ENCODE measurements at places on chromosomes 4 and X. TPM values are rescaled to one million over a fixed set of nuclear protein-coding genes. Genes with fewer than 3 reads are reported as not detected.
A peak's percentile ranks its signal among the peaks of the same experiment; 100 is the strongest.

RNF175 gene
- total RNA-seq = not detected

SPATA18 gene
- 0.07 TPM for total RNA-seq

ZNF718 gene
- 7.6 TPM for total RNA-seq

FHDC1 gene
- total RNA-seq = 0.05 TPM

KLB gene
- not detected for total RNA-seq

DNA sequence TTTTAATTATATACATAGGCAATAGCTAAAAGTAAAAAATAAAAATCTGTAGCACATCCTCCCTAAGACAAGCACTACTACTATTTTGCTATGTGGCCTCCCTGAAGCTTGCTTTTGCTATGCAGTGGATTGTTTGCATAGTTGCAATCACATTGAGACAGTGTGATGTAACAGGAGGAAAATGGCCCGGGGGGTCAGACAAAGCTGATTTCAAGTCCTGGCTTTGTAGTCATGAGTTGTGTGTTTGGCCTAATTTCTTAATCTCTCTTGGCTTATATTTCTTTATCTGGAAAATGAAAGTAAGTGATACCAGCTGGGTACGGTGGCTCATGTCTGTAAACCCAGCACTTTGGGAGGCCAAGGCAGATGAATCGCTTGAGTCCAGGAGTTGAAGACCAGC lies 166.6 kb downstream of the LHFPL1 start:
- no peaks in the 10 kb centered on the region for H3K36me3 ChIP-seq
- no peak overlapping the region for H3K27ac ChIP-seq
- H3K27me3 ChIP-seq = no peaks in the 10 kb centered on the region
- H3K4me1 ChIP-seq = no peaks in the 10 kb centered on the region

- peak overlapping the region; percentile 88 for H3K4me3 ChIP-seq
- peaks cover 55% of the 10 kb centered on the region for H3K4me1 ChIP-seq
- peaks cover 33% of the 10 kb centered on the region for H3K36me3 ChIP-seq
- H3K27ac ChIP-seq = no peak overlapping the region
Measured at GRCh38 chr4:102341201-102341600, 4.1 kb downstream of the SLC39A8 start.

- H3K36me3 ChIP-seq = no peaks in the 10 kb centered on the region
- H3K27ac ChIP-seq = no peak overlapping the region
- H3K4me1 ChIP-seq = no peaks in the 10 kb centered on the region
- peaks cover 11% of the 10 kb centered on the region for H3K27me3 ChIP-seq
- no peak overlapping the region for H3K4me3 ChIP-seq
Measured at GRCh38 chr4:82585690-82586435, 24.1 kb upstream of the TMEM150C start.

GRCh38 chrX:131729295-131729694 lies 185.4 kb downstream of the OR13H1 start:
- H3K4me1 ChIP-seq = no peaks in the 10 kb centered on the region
- no peak overlapping the region for H3K27ac ChIP-seq
- DNase-seq = no peak
- H3K27me3 ChIP-seq = no peaks in the 10 kb centered on the region

DNA sequence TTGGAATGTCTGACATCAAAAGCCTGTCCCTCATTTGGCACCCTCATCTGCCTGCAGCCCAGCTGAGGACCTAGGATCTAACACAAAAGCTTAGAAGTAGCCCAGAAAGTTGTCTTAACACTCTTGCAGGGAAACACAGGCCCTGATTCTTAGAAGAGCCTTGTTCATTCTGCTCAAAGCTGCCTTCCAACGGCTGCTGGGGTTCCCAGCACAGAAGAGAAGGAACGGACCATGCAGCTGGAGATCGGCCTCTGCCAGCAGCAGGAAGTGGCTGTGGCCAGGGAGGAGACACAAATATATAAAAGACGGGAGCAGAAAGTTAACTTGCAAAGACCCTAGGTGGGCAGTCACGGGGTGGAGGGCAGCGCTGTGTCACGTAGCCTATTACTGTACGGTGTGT lies 20.4 kb downstream of the PRPS2 start:
- no peak overlapping the region for H3K4me3 ChIP-seq
- no peak for DNase-seq
- peaks cover 46% of the 10 kb centered on the region for H3K36me3 ChIP-seq
- H3K27me3 ChIP-seq = no peaks in the 10 kb centered on the region

GRCh38 chr4:15402974-15403373 lies 24.9 kb upstream of the C1QTNF7 start:
- DNase-seq = no peak
- peaks cover 20% of the 10 kb centered on the region for H3K4me1 ChIP-seq
- H3K27me3 ChIP-seq = peaks cover 8% of the 10 kb centered on the region
- no peak overlapping the region for H3K4me3 ChIP-seq

- no peaks in the 10 kb centered on the region for H3K27me3 ChIP-seq
- no peak for DNase-seq
- no peak overlapping the region for H3K27ac ChIP-seq
- H3K4me3 ChIP-seq = no peak overlapping the region
Measured at GRCh38 chr4:3638080-3638795, 106.0 kb upstream of the LRPAP1 start.

- no peaks in the 10 kb centered on the region for H3K4me1 ChIP-seq
- no peaks in the 10 kb centered on the region for H3K27me3 ChIP-seq
- DNase-seq = no peak
- H3K4me3 ChIP-seq = no peak overlapping the region
- no peaks in the 10 kb centered on the region for H3K36me3 ChIP-seq
- H3K27ac ChIP-seq = no peak overlapping the region
Measured at GRCh38 chr4:134948110-134948642, 746.6 kb upstream of the PABPC4L start.

DNA sequence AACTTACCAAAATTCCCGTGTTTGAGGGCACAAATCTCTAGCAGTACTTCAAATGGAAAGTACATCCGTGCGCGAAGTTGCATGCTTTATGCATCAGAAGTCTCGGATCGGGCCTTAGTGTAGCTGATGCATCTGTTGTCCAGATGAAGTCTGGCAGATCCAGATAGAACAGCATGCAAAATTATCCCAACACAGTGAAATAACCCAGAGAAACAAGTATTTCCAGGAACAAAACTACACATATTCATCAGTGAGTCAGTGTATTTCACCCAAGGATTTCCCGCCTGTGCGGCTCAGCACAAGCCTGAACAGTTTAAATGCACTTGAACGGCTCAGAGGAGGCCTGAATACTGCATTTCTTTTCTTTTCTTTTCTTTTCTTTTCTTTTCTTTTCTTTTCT lies 27.4 kb upstream of the CLDN24 start:
- H3K27ac ChIP-seq = no peak overlapping the region
- H3K4me1 ChIP-seq = peaks cover 8% of the 10 kb centered on the region
- no peak for DNase-seq
- H3K4me3 ChIP-seq = no peak overlapping the region
- H3K36me3 ChIP-seq = no peaks in the 10 kb centered on the region

- peaks cover 2% of the 10 kb centered on the region for H3K4me1 ChIP-seq
- peaks cover 32% of the 10 kb centered on the region for H3K27me3 ChIP-seq
- H3K4me3 ChIP-seq = no peak within 1 kb of the TSS
- no peaks in the 10 kb centered on the region for H3K36me3 ChIP-seq
- no peak for DNase-seq
- no peak within 1 kb of the TSS for H3K27ac ChIP-seq
Measured at GRCh38 chrX:17374619-17375366, at the start of gene NHS. Gene NHS, plus strand, starts transcription at chrX:17375200. Its CDS starts 558 bp downstream, at chrX:17375758.

GRCh38 chr4:153706519-153706918 lies 22.4 kb downstream of the TLR2 start:
- peaks cover 10% of the 10 kb centered on the region for H3K4me1 ChIP-seq
- peak overlapping the region; percentile 34 for H3K4me3 ChIP-seq
- peaks cover 2% of the 10 kb centered on the region for H3K36me3 ChIP-seq
- H3K27ac ChIP-seq = no peak overlapping the region
- DNase-seq = no peak

- H3K4me3 ChIP-seq = no peak overlapping the region
- H3K27me3 ChIP-seq = peaks cover 5% of the 10 kb centered on the region
- peaks cover 3% of the 10 kb centered on the region for H3K4me1 ChIP-seq
Measured at GRCh38 chr4:2977211-2978088, 14.1 kb downstream of the GRK4 start.

DNA sequence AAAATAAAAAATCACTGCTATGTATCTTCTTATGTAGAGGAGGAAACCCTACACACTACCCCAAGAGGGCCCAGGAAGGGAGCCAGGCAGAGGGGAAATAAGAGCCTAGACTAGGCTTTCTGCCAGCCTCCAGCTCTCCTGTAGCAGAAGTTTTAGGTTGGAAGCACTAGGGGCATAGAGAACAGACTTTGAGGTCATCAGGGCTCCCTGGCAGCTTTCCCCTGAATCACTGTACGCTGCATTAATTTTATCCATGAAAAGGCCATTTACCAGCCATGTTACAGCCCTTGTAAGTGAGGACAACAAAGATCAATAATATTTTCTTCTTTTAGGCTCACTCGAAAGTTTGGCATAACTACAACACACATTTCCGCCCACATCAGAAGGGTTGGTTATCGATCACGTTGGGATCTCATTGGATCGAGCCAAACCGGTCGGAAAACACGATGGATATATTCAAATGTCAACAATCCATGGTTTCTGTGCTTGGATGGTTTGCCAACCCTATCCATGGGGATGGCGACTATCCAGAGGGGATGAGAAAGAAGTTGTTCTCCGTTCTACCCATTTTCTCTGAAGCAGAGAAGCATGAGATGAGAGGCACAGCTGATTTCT lies 24.7 kb downstream of the RPL9 start:
- no peak overlapping the region for H3K4me3 ChIP-seq
- H3K27me3 ChIP-seq = peaks cover 10% of the 10 kb centered on the region
- H3K36me3 ChIP-seq = no peaks in the 10 kb centered on the region
- no peak overlapping the region for H3K27ac ChIP-seq
- no peak for DNase-seq

DNA sequence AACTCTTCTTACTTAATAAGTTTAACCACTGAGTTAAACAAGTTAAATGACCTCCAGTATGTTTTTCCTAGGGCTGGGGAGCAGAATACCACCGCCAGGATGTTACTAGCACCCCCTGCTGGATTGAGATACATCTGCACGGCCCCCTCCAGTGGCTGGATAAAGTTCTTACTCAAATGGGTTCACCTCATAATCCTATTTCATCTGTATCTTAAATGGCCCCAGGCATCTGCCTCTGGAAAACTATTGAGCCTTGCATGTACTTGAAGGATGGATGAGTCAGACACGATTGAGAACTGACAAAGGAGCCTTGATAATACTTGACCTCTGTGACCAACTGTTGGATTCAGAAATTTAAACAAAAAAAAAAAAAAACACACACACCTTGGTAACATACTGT lies 61.5 kb upstream of the MMAA start:
- H3K4me1 ChIP-seq = no peaks in the 10 kb centered on the region
- no peaks in the 10 kb centered on the region for H3K36me3 ChIP-seq
- DNase-seq = peak; percentile 84
- no peak overlapping the region for H3K27ac ChIP-seq

Data from activated CD4-positive, alpha-beta T cell treated with anti-CD3 and anti-CD28 coated beads, Interleukin-2, amount 10 ng/mL, durations not matched to agents 24 days and 14 days (primary cell).